ENCODE measurements at places on chromosomes 3 and 15. TPM values are rescaled to one million over a fixed set of nuclear protein-coding genes. Genes with fewer than 3 reads are reported as not detected.

- DNase-seq = no peak
- no peak overlapping the region for H3K4me3 ChIP-seq
- H3K27me3 ChIP-seq = no peaks in the 10 kb centered on the region
- H3K36me3 ChIP-seq = no peaks in the 10 kb centered on the region
- H3K27ac ChIP-seq = no peak overlapping the region
Measured at GRCh38 chr3:6351752-6352151, 509.2 kb upstream of the GRM7 start.

DNA sequence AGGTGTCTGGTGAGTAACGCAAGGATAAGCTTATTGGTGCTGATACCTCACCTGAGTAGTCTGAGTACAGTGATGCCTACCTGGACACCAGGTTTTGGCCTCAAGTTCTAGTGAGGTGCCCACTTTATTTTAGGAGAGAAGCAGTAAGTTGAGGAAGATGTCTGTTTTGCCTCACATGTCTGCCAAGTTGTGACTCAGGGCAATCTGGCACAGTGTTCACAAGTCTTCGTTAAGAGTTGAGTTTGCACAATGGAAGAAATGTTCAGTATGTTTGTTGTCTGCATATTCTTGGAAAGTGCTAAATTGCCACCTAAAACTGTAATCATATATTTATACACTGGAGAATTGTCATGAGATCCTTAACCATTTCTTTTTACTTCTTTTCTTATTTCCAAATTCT, 122.2 kb downstream of the KCNH8 start:
- H3K36me3 ChIP-seq = no peaks in the 10 kb centered on the region
- no peak overlapping the region for H3K27ac ChIP-seq
- no peaks in the 10 kb centered on the region for H3K4me1 ChIP-seq
- DNase-seq = no peak

DNA sequence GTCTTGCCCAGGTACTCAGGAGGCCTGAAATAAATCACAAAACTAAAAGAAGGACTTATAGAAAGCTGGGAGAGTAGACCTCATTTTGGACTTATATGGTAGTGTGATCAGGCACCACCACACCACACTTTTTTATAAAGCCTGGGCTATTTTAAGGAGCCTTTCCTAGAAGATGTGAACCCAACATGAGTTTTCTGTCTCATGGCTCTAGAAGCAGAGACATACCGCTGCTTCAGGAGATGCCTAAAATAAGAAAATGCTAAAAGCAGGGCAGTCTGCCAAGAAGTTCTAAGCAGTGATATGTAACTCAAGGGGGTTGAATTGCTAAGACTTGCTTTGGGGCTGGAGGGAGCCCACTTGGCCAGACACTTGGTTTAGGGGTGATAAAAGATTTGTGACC, 49.6 kb downstream of the SUMF1 start:
- H3K36me3 ChIP-seq = peaks cover 5% of the 10 kb centered on the region
- H3K27me3 ChIP-seq = no peaks in the 10 kb centered on the region
- H3K4me1 ChIP-seq = peaks cover 10% of the 10 kb centered on the region
- H3K4me3 ChIP-seq = no peak overlapping the region
- no peak for DNase-seq
- no peak overlapping the region for H3K27ac ChIP-seq

DNA sequence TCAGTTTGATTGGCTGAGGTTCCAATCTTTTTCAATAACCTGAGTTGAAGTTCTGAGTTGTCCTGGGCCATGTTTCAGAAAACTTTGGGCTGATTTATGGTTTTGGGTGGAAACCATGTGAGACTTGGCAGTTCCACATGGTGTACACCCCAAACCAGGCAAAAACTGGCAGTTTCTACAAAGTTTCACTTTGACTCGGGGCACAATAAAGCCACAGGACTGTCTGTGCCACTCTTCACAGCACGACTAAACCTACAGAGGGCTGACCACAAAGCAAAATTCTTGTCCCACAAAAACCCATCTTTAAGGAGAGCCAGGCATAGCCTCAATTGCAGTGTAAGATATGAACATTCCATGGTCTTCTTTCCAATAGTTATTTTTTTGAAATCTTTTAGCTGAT, 155.0 kb downstream of the DUT start:
- no peaks in the 10 kb centered on the region for H3K4me1 ChIP-seq
- DNase-seq = no peak
- H3K36me3 ChIP-seq = no peaks in the 10 kb centered on the region
- H3K4me3 ChIP-seq = no peak overlapping the region
- no peak overlapping the region for H3K27ac ChIP-seq

- H3K4me3 ChIP-seq = no peak overlapping the region
- no peaks in the 10 kb centered on the region for H3K36me3 ChIP-seq
- no peak for DNase-seq
- no peak overlapping the region for H3K27ac ChIP-seq
Measured at GRCh38 chr15:87293031-87293430, 963.5 kb downstream of the NTRK3 start.

DNA sequence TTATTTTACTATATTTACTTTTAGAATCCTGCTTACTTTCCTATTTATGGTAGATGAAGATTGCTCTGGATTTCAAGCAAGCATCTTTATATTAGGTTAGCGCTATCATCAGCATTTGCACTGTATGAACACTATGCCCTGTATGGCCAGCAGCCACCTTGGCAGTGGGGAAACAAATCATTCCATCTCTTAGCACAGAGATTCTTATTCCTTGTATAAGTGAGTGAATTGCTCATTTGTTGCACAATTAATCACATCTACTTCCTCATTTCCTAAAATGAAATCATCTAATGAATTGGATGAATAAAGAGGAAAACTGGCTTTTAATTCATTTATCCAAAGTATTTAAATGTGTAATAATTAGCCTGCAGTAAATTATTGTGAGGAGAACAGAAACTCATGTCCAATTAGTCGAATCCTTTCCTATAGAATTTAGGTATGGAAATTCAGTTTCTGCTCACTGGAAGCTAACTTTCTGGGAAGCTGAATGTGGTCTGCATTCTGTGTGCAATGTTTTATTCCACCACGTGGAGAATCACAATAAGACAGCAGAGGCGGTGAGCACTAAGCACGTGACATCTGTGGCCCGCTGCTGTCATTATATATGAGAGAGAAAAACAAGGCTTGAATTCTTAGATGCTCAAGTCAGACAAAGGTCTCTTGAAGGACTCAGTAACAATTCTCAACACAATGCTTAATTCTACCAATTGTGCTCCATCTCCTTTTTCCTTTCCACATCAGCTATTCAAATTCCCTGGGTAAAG, 93.4 kb downstream of the PEX5L start:
- DNase-seq = no peak
- no peak overlapping the region for H3K4me3 ChIP-seq
- no peaks in the 10 kb centered on the region for H3K4me1 ChIP-seq
- H3K27ac ChIP-seq = no peak overlapping the region
- peaks cover 19% of the 10 kb centered on the region for H3K27me3 ChIP-seq
- no peaks in the 10 kb centered on the region for H3K36me3 ChIP-seq

DNA sequence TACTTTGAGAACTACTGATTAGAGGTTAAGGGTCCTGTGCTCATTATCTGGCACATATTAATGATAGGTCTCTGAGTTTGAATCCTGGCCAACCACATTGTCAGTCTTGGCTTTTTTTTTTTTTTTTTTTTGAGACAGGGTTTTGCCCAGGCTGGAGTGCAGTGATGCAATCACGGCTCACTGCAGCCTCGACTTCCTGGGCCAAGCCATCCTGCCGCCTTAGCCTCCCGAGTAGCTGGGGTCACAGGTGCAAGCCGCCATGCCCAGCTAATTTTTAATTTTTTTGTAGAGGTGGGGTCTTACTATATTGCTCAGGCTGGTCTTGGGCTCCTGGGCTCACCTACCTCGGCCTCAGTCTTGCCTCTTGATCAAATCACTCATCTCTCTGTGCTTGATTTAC, 547 bp upstream of the PCCB start:
- peak overlapping the region; percentile 83 for H3K4me3 ChIP-seq
- DNase-seq = peak; percentile 15
- H3K27me3 ChIP-seq = no peaks in the 10 kb centered on the region
- H3K4me1 ChIP-seq = peaks cover 18% of the 10 kb centered on the region

DNA sequence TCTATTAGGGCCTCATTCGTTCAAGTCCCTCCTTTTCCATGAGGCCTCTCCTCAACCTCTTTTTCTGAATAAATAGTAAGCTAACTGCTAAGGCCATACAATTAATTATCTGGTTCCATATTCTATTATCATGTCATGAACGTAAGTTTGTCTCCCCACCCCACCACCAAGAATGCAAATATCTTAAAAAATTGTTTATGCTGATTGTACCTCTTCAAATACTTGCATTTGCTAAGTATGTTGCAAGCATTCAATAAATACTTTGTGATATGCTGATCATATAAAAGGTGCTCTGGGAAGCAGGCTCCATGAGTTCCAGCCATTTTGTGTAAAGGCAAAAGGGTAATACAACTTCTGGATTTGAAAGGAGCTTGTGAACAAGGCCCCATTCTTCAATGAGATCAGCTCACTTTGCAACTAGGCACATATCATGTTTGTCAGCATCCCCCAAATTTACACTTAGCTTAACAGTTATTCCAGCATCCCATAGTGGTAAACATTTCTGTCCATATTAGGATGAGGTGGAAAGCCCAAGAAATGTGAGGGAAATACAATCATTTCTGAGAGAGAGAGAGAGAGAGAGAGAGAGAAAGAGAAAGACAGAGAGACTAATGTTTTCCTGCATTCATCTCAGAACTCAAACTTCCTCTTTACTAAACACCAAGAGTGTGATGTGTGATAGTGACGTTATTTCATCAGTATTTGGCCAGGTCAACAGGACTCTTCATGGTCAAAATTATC, 33.2 kb downstream of the SLC12A8 start:
- H3K27me3 ChIP-seq = no peaks in the 10 kb centered on the region
- no peak for DNase-seq
- no peaks in the 10 kb centered on the region for H3K4me1 ChIP-seq

DNA sequence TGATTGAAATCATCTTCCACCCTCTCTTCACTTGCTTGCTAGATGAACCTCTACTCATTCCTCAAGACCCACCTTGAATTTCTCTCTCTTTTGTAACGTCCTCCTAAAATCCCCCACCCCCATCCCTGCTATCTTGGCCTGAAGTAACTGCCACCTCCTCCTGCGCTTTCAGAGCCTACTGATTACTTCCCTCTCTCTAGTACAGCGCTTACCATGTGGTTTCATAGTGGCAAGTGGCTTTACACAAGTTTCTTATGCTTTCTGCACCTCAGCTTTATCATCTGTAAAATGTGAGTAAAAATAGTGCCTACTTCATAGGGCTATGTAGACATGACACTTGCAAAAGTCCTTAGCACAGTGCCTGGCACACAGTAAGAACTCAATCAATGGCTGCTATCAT, 28.7 kb upstream of the DAZL start:
- H3K27ac ChIP-seq = no peak overlapping the region
- no peaks in the 10 kb centered on the region for H3K27me3 ChIP-seq

- H3K36me3 ChIP-seq = no peaks in the 10 kb centered on the region
- no peak for DNase-seq
- H3K4me3 ChIP-seq = no peak overlapping the region
- H3K4me1 ChIP-seq = no peaks in the 10 kb centered on the region
- no peak overlapping the region for H3K27ac ChIP-seq
Measured at GRCh38 chr3:135922903-135923250, 42.7 kb upstream of the PPP2R3A start.

DNA sequence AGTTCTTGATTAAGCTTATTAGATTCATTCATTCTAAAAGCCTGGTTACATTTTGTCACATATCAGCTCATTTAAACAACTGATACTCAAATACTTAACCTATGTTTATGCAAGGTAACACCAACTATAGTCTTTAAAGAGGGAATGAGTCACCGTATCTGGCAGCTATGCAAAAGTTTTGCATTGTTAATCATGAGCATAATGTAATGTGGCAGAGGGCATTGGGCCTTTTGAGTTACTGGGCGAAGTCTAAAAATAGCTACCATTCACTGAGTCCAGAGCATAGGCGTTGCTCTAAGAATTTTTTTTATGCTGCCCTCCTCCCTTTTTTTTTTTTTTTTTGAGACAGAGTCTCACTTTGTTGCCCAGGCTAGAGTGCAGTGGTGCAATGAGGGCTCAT, 277.7 kb upstream of the ZNF717 start:
- no peaks in the 10 kb centered on the region for H3K4me1 ChIP-seq
- no peaks in the 10 kb centered on the region for H3K36me3 ChIP-seq
- DNase-seq = no peak

DNA sequence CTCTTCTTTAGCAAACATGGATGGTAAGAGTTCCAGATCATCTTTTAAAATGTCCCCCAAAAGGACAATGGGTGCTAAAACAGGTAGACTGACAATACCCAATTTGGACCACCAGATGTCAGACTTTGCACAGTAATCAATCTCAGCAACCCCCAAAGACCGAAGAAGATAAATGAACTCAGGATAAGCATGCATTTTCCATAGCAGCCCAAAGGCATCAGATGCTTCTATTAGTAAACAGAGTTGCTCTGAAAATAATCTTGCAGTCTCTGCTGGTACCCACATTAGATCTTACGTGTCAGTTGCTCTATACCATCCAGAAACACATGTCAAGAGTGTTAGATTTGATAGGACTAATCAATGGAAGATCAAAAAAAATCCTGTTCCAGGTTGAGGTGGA, 20.6 kb downstream of the MYH15 start:
- H3K4me1 ChIP-seq = peaks cover 2% of the 10 kb centered on the region
- H3K4me3 ChIP-seq = no peak overlapping the region
- peak; percentile 53 for DNase-seq
- no peaks in the 10 kb centered on the region for H3K36me3 ChIP-seq
- H3K27ac ChIP-seq = no peak overlapping the region

DNA sequence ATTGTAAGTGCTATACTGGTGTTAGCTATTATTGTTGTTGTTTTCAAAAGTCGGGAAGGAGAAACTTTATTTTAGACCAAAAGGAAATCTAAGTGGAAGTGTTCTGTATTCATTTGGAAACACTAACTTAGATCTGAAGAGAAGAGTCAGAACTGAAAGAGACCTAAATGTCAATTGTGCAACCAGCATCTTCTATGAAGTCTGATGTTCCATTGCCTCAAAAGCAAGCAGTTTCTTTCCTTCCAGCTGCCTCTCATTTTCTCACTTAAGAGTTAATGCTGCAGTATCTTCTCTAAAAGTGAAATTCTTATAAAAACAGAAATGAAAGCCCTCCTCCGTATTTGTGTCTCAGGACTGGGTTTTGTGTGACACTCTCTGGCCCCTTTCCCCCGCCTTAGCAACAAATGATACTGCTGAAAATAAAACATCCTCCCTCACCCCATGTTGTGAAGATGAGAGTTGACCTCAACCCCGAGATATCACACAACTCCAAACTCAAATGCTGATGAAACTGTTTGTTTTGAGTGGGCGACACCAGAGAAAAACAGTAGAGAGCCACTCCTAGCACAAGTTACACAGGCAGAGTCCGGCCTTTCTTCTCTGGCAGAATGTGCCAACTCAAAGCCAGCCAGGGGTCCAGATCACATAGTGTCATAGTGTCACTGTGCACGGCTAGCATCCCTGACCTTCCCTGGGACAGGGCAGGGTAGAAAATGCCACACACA, 48.9 kb downstream of the GLDN start:
- H3K4me3 ChIP-seq = no peak overlapping the region
- peaks cover 5% of the 10 kb centered on the region for H3K4me1 ChIP-seq
- H3K27ac ChIP-seq = peak overlapping the region; percentile 39
- H3K36me3 ChIP-seq = no peaks in the 10 kb centered on the region

WDR49 gene
- total RNA-seq = not detected

HTR3D gene
- not detected for total RNA-seq
